ENCODE measurements at places on chromosomes 5 and 9.

GRCh38 chr5:23368393-23368792, 139.0 kb upstream of the PRDM9 start:
- no peak for DNase-seq

DNA sequence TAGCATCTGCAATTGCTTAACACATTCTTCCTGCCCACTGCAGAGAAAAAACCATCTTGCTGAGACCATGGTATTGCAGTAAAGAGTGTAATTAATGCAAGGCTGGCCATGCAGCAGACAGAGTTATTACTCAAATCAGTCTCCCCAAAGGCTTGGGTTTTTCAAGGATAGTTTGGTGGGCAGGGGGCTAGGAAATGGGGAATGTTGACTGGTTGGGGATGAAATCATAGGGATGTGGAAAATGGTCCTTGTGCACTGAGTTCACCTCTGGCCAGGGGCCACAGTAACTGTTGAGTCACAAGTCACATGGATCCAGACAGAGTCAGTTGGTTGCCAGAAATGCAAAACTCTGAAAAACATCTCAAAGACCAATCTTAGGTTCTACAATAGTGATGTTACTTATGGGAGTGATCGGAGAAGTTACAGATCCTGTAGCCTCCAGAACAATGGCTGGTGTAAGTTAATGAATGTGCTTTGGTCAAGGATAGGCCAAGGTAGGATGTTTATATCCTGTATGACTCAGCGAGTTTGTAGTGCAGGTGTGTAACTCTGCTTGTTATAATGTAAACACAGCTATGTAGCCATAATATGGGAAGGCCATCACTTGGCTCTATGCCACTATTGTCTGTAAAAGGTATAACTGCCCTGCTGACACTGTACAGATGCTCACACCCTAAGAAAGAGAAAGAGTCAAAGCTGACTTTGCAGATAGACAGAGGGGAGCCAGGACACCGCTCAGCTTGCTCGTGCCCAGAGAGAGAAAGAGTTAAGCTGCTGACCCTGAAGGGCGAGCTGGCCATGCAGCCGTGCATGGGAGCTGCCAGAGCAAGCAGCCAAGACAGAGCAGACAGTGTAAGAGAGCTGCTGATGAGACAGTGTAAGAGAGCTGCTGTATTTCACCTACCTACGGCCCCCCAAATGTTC, 27.2 kb downstream of the C9orf152 start:
- DNase-seq = peak; percentile 54

- no peak for DNase-seq
These were observed 406.1 kb downstream of the RAB3C start for GRCh38 chr5:58988938-58989337.

DNA sequence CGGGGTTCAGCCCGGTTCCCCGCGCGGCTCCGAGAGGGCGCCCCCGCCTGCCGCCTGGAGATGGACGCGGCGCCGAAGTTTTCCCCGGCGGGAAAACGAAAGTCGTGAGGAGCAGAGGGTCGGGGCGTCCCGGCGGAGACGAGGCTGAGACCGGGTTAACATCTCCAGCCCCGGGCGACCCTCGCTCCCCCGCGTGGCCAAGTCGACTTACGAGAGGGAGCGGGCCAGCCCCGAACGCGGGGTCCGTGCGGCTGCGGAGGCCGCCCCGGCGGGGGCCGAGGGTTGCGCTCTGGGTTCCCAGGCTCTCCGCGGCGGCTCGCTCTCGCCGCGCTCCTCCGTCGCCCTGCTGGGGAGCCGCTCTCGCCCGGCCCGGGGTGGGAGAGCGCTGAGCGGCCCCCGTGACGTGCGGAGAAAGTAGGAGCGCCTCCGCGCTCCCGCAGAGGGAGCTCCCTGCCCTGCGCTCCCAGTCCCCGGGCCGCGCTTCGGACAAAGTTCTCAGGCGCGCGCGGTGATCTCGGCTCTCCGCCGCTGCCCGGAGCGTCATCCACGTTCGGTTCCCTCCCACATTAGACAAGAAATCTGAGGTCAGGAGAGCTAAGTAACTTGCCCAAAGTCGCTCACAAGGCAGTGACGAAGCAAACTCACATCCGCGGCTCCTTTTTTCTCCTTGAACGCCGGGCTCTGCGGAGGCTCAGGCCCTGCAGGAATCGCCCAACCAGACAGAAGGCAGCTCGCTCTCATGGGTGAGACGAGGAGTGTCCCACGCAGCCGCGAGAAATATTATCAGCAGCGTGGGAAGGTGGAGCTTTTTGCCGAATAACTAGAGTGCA, 1.2 kb upstream of the GCNT4 start:
- peak; percentile 38 for DNase-seq

GRCh38 chr5:108649106-108649505, 98.6 kb upstream of the FER start:
- DNase-seq = no peak

- DNase-seq = peak; percentile 94
These were observed 9.2 kb downstream of the RUFY1 start for GRCh38 chr5:179559284-179560252.

- no peak for DNase-seq
These were observed 40.3 kb downstream of the NEK6 start for GRCh38 chr9:124297915-124298645.

- DNase-seq = no peak
These were observed 412.8 kb upstream of the PTGER4 start for GRCh38 chr5:40266952-40267351.

GRCh38 chr5:155434267-155434666, 420.7 kb downstream of the KIF4B start:
- no peak for DNase-seq

- no peak for DNase-seq
These were observed 4.7 kb downstream of the ZFAND5 start for GRCh38 chr9:72360324-72360723.

GRCh38 chr5:133938039-133938821, 30.2 kb downstream of the C5orf15 start:
- DNase-seq = no peak

GRCh38 chr9:112869041-112869529, 21.6 kb downstream of the SLC46A2 start:
- DNase-seq = no peak

DNA sequence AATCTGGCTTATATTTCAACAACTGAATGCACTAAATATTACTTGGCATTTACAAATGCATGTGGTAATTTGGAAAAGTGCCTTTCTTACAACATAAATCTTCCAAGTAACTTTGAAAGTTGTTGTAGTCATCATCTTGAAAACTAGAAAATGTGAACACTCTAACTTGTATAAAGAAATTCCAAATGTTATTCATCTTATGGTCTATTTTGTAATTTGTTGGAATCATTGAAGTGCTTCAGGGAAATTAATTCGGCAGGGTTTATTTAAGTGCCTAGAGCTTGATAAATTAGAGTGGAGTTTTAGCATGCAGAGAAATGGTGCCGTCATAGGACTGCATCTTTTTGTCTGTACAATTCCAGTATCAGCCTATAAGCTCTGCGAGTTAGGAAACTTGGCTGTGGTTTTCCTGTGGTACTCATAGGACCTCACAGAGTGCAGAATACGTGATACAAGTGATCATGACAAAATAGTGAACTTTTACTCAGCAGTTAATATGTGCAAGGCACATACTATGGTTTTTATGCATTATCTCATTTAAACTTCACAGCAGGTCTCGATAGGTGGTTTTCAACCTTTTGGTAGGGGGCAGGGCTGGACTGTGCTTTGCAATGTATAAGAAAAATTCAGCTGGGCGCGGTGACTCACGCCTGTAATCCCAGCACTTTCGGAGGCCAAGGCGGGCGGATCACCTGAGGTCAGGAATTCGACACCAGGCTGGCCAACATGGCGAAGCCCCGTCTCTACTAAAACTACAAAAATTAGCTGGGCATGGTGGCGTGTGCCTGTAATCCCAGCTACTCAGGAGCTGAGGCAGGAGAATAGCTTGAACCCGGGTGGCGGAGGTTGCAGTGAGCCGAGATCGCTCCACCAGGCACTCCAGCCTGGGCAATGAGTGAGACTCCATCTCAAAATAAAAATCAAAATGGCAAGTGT, 79.6 kb downstream of the RAI14 start:
- peak; percentile 90 for DNase-seq

DNA sequence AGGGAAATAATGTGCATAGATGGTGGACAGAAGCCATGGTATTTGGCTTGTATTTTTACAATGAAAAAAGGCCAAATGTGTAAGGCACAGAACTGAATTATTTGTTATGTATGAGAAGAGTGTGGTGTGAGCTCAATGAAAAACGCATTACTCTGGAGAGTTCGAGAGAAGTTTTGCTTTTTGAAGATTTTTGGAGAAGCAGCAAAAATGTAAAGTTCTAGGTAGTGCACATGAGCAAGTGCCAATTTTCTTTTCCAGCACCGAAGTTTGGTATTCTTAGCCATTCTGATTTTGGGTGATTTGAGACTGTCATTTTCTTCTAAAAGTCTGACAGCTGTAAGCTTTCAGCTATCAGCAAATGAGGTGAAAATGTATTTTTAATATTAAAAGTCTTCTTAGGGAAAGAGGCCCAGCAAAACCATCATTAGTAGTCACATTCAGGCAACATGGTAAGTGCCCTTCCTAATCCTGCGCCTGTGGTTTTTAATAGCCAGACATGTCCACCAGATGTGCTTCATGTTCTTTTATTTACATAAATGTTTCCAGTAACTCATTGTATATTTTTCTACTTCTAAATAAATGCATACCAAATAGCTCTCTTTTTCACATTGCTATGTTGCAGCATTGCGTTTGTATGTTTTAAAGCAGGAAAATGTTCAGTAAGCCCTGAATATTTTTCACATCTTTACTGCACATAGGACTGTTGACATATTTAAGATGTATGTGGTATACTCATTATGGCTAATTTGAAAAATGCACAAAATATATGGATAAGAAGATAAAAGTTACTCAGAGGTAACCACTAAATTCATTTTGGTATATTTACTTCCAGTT, 50.4 kb downstream of the RASGRF2 start:
- DNase-seq = no peak

GRCh38 chr9:137878146-137878941, 762 bp downstream of the CACNA1B start:
- no peak for DNase-seq

GRCh38 chr5:179577286-179577960, 27.1 kb downstream of the RUFY1 start:
- DNase-seq = no peak

DNA sequence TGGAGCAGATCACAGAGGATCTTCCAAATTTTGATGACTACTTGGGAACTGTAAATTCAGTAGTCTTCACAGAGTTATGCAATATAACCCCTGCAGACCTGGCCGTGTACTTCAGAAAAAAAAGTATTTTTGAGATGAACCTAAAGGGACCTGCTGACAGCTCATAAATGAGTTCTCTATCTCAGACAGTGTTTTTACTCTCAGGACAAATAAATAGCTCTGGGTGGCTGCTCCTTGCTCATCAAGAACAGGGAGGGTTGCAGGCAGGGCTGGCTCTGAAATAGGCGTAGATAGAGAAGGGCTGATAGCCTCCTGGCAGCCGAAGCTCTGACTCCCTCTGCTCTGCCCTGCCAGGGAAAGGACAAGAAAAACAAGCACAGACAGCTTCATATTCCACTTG, 64.8 kb downstream of the PLAC8L1 start:
- no peak for DNase-seq

DNA sequence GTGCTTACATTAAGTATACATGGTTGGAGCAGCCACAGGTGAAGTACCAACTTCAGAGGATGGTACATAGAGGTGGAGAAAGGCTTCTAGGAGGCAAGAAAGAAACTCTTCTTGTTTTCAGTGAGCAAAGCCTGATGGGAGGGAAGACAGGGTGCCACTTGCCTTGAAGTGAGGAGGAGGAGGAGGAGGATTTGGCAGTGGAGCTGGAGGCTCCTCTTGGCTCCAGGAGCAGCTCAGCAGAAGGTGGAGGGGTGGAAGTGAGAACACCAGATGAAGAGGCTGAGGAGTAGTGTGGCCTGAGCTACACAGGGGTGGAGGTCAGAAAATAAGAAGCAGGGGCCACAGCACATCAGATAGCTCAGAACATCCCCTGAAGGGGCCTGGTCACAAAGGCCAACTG, 91.1 kb upstream of the SHISAL2B start:
- DNase-seq = no peak

DNA sequence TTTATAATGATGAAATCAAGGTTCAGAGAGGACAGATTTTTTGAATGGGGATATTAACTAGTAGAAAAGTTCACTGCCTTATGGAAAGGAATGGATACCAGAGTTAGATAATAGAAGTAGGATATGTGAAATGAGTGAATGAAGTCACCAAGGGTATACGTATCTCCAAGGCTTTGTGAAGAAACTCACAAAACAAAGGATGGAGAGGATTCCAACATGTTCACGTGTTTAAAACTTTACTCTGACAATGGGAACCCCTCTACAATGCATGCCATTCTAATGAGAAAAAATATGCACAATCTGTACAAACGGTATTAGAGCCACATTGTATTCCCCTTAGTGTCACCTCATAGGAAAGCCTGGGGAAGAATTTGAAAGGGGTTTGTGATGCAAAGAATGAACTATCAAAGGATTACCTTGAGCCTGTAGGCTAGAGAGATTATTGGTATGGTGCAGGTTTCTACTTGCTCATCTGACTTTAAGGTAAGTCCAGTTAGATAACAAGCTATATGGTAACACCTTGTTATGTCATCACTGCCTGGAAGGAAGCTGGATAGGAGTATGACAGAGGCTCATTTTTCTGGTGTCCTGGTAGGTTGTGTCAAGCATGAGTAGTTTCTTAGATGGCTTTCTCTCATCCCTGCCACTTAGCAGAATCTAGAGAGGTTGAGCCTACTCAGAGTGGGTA, 250.3 kb upstream of the SEMA6A start:
- no peak for DNase-seq

GRCh38 chr9:22084336-22085035, 75.4 kb upstream of the CDKN2B start:
- DNase-seq = peak; percentile 81

DNA sequence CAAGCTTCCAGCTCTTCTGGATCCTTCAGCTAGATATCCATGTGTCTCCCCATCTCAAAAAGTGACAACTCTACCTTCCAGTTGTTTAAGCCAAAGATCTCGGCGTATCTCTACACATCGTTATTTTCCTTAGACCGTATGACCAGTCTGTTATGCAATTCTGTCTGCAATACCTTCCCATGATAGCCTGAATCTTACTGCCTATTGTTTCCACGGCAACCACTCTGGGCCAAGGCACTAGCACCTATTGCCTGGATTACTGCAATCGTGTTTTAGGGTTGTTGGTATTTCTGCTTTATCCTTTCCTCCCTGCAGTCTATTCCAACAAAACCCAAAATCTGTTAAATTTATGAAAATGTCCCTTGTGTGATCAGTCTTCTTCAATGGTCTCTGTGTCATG, 448.4 kb downstream of the MTRR start:
- no peak for DNase-seq

- DNase-seq = no peak
These were observed 129.1 kb downstream of the KCNIP1 start for GRCh38 chr5:170632985-170633234.

DNA sequence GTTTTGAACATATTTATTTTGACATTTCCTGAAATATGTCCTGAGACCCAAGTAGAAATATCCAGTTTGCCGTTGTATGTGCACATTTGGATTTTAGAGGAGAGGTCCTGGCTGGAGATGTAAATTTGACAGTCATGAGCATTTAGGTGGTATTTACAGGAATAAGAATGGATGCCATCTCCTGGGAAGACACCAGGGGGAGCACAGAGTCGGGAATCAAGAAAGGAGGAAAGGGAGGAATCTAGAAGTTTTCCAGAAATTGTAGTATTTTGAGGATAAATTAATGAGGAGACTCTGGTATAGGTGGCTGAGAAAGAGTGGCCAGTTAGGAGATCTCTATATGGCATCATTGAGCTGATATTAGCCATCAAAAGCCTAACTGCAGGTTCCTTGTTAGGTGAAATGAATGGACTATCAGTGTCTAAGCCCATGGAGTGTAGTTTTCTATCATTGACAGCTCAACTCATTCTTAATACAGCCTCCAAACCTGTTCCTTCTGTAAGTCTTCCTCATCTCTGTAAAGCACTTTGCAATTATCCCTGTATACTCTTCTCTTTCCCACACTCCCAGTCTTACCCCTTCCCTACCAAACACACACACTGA, 7.2 kb downstream of the GAPT start:
- DNase-seq = peak; percentile 0
